ENCODE measurements at places on chromosomes 5 and 9. TPM values are rescaled to one million over a fixed set of nuclear protein-coding genes. Genes with fewer than 3 reads are reported as not detected.
A peak's percentile ranks its signal among the peaks of the same experiment; 100 is the strongest.

Gene HEXB
- total RNA-seq, result 662 TPM

Gene IL13
- total RNA-seq, result not detected

Gene ALDH1B1
- total RNA-seq, result 87.4 TPM

Gene SYNPO
- total RNA-seq, result 2.7 TPM

DNA sequence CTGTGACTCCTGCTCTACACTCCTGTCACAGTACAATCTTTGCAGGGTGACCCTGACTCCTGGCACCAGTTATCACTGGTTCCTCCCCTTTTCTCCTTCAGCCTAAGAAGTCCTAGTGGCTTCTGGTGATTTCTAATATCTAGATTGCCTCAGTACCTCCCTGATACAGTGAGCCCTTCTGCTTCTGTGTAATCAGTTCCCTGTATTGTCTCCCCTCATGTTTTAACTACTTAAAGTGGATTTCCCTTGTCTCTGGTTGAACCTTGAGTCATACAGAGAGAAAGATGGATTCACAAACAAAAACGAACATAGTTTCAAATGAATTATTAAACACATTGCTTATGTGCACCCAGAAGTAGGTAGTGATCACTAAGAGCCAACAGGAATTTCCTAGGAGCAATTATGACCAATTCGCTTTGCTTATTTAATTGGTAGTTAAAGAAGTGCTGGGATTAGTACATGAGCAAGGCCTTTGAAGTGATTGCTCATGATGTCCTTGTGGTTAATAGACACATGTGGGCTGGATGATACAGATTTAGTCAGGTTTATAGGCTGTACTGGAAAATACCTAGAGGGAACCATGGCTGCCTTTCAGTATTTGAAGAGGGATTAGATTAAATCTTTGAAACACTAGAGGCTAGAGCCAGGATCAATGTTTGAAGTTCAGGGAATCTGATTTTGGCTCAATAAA, 145.8 kb upstream of the MEF2C start:
- DNase-seq, result no peak

DNA sequence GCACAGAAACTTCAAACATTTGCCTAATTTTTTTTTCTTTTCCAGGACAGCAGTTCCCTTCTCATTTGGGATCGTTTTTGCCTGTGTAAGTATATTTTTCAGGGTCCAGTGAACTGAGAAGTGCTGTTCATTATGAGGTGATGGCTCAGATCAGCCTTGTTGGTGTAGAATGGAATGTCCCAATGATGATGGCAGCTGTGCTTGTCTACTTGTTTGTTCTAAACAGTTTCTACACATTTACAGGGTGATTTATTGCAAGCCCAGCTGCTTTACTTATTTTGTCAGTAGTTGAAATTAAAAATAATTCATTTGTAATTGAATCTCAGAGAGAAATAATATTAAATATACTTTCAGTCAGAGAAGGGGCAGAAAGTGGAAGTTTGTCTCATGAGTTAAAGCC, 337.6 kb upstream of the SEMA6A start:
- no peak for DNase-seq

DNA sequence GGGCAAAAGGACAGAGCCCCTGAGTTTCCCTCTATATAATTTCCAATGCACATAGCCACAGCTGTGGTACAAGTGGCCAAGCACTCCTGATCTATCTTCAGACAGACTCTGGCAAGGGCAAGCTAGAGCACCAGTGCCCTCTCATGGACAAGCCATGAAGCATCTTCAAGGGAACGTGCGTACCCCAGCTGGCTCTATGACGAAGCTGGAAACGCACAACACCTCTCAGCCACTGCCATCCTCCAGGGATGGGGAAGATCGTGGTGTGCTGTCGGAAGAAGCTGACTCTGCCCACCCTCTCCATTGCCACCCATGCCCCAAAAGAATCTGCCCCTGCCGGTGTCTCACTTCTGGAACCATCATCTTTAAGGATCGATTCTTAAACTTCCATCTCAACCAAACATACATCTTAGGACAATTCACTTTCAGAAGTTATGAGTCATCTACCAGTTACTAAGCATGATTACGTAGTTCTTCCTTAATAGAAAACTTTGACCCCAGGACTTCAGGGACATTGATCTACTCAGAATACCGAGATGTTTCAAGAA, 482.9 kb downstream of the AGTPBP1 start:
- DNase-seq, result peak; percentile 81

- no peak for DNase-seq
Observed at GRCh38 chr9:95370064-95370463, 52.6 kb upstream of the FANCC start.

DNA sequence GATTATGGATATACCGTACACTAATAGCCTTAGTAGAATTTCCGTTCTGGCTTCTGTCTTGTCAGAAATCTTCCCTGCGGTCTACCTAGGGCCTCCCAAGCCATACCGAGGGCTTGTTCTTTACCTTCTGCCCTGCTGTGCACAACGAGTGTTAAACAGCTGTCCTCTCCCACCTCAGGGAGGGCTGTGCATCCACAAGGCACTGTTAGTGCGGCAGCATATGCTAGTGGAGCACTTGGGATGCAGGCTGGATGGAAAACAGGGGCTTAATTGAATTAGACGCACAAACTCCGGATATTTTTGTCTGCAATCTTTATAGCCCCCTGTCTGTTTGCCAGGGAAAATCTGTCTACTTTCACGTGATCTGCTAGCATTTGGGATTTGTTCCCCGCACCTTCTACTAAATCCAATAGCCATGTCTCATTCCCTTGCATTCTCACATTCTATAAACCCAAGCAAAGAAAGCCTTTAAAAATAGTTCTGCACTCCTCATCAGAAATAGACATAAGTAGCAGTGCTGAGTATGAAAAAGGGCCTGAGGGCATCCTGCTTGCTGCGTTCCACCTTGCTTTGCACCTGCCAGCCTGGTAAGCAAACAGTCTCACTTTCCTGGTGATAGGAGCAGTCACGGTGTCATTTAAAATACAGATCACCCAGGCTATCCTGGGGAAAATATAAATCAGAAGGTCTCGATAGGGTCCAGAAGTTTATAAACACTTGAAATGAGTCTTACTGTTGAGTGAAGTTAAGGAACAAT, 382.6 kb downstream of the RASEF start:
- DNase-seq, result no peak

DNA sequence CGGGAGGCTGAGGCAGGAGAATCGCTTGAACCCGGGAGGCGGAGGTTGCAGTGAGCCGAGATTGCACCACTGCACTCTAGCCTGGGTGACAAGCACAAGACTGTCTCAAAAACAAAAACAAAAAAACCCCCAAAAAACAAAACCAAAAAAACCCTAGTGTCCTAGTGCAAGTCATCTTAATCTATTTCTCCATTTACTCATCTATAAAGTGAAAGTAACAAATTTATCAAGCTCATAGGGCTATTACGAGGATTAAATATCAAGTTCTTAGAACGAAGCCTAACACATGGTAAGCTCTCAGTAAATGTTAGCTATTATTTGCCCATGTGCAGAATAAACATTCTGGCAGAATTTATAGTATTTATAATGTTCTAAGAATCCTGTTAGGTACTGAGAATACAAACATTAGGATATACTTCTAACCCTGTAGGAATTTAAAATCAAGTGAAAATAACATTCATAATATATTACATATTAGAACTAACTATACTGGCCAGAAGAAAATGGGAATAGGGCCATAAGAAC, 45.0 kb downstream of the GOLPH3 start:
- no peak for DNase-seq

DNA sequence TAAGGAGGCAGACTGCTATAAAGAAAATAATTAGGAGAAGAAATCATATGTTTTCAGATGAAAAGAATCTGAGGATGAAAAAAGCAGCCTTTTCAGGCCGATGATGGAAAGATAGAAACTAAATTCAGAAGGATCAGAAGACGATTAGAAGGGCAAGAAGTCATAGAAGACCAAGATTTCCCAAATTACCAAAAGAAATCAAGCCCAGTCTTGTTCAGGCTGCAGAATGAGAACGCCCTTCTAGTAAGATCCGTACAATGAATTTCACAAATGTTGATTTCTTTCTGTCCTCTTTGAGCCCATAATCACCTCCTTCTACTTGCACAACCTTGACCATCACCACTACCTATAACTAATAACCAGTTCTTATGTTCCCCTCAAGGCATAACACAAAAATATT, 114.6 kb upstream of the CCDC152 start:
- no peak for DNase-seq

Measured in G401 (cell line).